GM10248 (cell line): ENCODE measurements at places on chromosomes 7 and 10.

GRCh38 chr7:125636320-125636962 is 706.8 kb upstream of the POT1 start:
- no peak for DNase-seq

DNA sequence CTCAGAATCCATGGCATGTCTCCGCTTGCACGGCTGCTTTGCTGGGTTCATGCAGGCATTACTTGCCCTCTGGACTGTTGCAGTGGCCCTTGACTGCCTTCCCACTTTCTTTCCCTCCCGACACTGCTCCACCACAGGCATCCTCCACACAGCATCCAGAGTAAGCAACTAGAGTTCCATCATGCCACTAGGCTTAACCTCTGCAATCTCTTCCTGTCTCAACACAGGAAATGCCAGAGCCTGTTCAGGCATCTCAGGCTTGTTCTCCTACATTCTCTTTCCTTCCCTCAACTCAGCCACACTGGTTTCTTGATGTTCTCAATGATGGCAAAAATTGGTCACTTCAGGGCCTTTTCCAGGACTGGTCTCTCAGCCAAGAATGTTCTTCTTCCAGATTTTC is 284.5 kb upstream of the KLF6 start:
- no peak for DNase-seq

- DNase-seq: no peak
Observed at GRCh38 chr10:72816565-72816964, 77.0 kb upstream of the OIT3 start.

GRCh38 chr10:11165591-11166543 is 148.2 kb downstream of the CELF2 start:
- peak; percentile 72 for DNase-seq

GRCh38 chr7:29254591-29254990 is 60.0 kb downstream of the CHN2 start:
- no peak for DNase-seq

- DNase-seq: no peak
Observed at GRCh38 chr10:124699471-124700292, 44.5 kb downstream of the FAM53B start.

- DNase-seq: no peak
Observed at GRCh38 chr10:79259834-79260233, 87.4 kb upstream of the PPIF start.

GRCh38 chr10:17001961-17002749 is 127.5 kb downstream of the CUBN start:
- no peak for DNase-seq

GRCh38 chr10:132638130-132638515 is 100.5 kb downstream of the INPP5A start:
- no peak for DNase-seq

DNA sequence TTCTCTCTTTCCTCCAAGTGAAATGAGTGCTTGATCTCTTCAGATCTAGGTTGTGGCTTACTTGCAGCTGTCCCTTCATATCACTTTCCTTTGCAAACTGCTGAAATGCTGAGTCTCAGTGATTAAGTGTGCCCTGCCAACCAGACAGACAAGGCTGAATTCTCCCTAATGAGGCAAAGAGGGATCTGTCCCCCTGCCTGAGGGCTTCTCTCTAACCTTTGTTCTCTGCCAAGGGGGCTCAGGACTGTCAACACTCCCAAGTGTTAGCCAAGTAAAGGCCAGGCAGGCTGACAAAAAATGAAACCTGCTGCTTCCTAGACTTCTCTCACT is at the start of gene MSS51:
MSS51 (minus strand) TSS at position 24 of the 330 bp plus-strand sequence. CDS start 5,277 bp downstream, outside the sequence.
- DNase-seq: no peak

GRCh38 chr7:98568891-98569290 is 48.2 kb upstream of the NPTX2 start:
- no peak for DNase-seq

GRCh38 chr10:87541114-87541513 is 36.4 kb downstream of the MINPP1 start:
- DNase-seq: no peak

DNA sequence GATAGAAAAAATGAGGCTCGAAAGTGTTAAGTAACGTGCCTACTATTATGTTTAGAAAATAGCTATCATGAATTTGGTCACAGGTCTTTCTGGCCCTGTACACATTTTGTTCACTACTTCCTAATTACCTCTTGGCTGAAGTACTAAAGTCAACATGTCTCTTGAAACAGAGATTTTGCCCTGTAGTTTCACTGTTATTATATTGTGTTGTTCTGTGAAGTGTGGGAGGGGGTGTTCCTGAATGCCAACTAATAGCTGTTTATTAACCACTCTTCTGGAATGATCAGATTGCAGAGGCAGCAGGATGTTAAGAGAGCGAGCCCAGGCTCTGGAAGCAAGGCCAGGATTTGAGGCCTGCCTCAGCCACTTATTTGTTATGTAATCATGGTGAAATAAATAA is 72.1 kb downstream of the RNF133 start:
- DNase-seq: no peak

DNA sequence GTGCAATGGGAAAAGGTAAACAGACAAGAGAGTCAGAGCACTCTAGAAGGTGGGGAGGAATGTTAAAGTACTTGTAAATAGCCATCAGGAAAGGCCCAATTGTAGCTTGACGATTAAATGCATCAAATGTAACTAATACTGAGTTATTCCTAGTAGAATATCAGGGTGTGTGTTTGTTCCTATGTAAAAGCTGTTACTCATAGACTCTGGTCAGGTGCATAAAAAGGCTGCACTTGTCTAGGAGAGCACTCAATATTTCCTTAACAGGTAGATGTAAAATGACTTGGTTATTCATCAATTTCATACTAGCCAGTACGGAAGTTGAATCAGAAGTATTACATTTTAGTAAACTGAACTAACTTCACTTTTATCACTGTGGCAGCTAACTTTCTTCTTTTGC is 179.7 kb upstream of the AGR3 start:
- DNase-seq: no peak

- DNase-seq: no peak
Observed at GRCh38 chr10:63072951-63073350, 60.2 kb upstream of the NRBF2 start.

- no peak for DNase-seq
Observed at GRCh38 chr7:80244206-80244916, 109.7 kb downstream of the GNAI1 start.

DNA sequence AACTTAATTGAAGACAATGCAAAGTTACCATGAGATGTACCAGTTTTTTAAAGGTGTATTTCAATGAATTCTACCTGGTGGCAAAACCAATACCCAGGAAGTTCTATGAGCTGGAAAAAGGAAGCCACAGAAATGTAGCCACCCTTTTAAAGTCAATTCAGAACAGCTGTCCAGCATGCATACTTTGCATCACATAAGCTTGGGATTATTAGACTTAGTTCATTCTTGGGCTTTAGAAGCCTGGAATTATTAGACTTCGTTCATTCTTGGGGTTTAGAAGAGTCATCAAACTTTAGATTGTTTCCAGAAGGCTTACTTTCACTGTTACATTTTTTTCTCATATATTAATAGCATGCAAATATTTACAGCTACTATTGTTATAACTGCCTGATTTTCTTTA is 20.9 kb downstream of the SLC25A13 start:
- no peak for DNase-seq

- no peak for DNase-seq
Observed at GRCh38 chr10:14667781-14668180, 106.9 kb downstream of the FAM107B start.

GRCh38 chr7:117848941-117849340 is 24.3 kb downstream of the CTTNBP2 start:
- DNase-seq: no peak

- DNase-seq: peak; percentile 19
Observed at GRCh38 chr10:68327889-68328786, 3.7 kb upstream of the HNRNPH3 start.

DNA sequence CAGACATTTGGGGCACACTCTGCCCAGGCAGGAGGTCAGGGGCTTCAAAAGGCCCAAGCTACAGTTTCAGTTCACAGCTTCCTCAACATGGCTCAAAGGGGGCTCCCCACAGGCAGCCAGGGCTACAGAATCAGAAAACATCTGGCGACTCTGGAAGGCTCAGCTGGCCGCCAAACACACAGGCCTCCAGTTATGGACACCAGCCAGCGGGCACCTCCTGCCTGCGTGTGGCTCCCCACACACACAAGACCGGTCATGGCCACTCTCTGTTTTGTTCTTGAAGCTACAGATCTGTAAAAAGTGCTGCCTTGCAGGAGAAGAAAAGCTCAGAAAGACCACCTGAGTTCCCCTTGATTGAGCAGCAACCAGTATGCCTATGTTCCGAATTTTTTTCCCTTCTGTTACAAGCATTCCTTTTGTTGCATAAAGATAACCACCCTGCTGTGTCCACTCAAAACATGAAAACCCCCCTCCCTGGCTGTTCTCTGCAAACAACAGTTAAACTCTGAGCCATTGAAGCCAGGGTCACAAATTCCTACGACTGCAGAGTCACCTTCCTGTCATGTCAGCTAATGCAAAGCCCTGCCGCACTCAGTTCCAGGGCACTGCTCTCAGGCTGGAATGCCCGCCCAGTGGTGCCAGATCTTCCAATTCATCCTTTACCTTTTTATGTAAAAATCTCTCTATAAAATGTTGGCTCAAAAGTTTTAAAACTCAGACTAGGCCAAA is 33.6 kb downstream of the VSTM4 start:
- no peak for DNase-seq

GRCh38 chr10:43881657-43882056 is 233.0 kb upstream of the ZNF32 start:
- no peak for DNase-seq

DNA sequence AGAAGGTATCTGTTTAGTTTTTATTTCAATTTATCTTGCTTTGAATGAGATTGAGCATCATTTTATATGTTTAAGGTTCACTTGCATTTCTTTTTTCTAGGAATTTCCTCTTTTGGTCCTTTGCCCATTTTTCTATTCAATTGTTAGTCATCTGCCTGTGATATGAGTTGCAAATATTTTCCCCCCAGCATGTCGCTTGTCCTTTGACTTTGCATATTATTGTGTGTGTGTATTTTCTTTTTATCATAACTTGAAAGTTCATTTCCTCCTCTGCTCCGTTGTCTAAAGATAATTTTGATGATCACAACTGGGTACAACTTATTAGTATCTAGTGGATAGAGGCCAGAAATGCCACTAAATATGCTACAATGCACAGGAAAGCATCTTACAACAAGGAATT is 132.7 kb upstream of the MDFIC start:
- DNase-seq: no peak

DNA sequence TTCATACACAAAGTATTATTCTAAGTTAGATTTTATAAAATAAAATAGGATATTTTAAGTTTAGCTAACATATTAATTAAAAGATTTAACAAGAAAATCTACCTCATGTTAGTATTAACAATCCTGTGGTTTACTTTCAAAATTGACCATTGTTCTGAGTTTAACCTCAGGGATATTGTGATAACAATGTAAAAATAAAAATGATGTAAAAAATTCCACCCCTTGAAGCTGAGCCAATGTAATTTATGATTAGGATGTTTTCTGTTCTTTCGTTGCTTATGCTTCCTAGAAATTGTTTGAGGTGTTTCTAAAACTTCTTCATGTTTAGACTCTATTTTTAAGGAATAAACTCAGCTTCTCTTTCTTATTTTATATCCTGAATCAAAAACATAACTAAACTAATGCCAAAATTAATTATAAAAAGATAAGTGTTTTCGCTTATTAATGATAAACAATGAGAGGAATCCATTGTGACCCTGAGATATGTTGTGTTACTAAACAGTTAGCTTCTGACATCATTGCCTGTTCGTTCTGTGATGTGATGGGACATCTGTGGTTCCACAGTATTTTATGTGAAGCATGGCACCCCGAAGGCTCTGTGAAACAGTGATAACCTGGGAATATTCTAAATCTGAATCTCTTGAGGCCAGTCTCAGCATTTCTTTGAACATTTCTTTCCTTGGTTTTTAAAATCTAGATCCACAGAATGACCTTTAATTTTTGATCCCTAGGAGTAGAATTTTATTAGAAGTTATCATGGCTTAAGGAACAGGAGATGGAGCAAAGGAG is 340.8 kb downstream of the ARL4A start:
- DNase-seq: no peak

GRCh38 chr10:122142641-122143237 is 128.4 kb upstream of the BTBD16 start:
- DNase-seq: peak; percentile 67

GRCh38 chr7:41811941-41812340 is 109.1 kb upstream of the INHBA start:
- no peak for DNase-seq
